ENCODE measurements at places on chromosomes 5 and 9. TPM values are rescaled to one million over a fixed set of nuclear protein-coding genes. Genes with fewer than 3 reads are reported as not detected.

GRCh38 chr5:42919600-42919999 lies 107.9 kb upstream of the SELENOP start:
- DNase-seq, result peak; percentile 3

- DNase-seq, result no peak
These were observed 82.6 kb downstream of the SMIM23 start for GRCh38 chr5:171868236-171868635.

DNA sequence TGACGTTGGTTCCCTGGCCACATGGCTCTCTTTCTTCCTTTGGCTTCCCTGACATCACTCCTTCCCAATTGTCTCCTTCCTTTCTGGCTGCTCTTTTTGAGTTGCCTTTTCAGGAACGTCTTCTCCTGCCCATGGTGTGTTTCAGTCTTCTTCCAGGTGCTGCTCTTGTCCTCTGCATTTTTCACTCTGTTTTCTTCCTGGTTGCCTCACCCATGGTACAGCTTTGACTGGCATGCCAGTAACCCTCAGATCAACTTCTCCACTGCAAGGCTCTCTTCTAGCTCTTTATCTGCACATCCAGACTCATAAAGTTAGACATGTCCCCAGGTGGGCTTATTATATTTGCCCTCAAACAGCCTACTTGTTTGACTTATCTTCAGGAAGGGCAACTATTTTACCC lies 91.0 kb upstream of the ANKH start:
- no peak for DNase-seq

- no peak for DNase-seq
These were observed 87.4 kb downstream of the PAX5 start for GRCh38 chr9:36946653-36947052.

DNA sequence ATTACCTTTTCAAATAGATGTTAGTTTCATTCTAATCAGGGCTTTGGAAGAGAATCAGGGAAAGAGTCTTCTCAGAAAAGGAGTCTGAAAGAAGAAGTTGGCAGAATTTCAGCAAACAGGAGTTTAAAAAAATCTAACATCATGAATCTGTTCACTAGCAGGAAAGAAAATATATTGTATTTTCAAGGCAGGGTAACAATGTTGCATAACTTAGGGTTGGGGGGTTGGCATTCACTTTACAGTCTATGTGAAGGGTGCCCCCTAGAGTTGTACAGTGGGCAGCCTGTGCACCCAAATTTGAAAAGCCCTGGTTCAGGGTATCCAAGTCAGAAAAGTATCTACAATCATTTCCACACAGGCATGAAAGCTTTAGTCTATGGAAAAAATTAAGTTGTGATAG lies 348.4 kb upstream of the SLC30A5 start:
- DNase-seq, result peak; percentile 22

The HTR1A gene
- not detected for total RNA-seq

The CDX1 gene
- total RNA-seq, result under 0.01 TPM

DNA sequence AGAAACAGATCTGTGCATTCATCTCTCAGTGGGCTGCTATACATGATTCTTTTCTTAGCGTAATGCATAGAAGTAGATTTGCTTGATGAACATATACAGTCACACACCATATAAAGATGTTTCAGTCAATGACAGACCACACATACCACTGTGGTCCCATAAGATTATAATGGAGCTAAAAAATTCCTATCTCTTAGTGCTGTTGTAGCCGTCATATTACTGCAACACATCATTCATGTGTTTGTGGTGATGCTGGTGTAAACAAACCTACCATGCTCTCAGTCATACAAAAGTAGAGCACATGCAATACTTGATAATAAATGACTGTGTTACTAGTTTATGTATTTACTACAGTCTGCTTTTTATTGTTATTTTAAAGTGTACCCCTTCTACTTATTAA lies 214.3 kb downstream of the ARHGAP26 start:
- DNase-seq, result no peak

GRCh38 chr5:94692581-94692980 lies 74.1 kb downstream of the SLF1 start:
- DNase-seq, result no peak

- DNase-seq, result peak; percentile 76
These were observed 37.4 kb downstream of the PIK3R1 start for GRCh38 chr5:68252673-68253623.

The ADAMTS13 gene
- 1.3 TPM for total RNA-seq

DNA sequence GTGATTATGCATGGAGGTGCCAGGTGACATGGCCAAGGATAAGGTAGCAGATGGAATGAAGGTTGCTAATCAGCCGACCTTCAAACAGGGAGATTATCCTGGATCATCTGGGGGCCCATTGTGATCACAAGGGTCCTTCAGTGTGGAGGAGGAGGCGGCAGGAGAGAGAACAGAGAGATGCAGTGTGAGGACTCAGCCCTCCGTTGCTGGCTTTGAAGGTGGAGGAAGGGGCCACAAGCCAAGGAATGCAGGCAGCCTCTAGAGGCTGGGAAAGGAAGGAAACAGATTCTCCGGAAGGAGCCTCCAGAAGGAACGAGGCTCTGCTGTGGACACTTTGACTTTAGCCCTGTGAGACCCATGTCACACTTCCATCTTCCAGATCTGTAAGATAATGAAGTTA lies 27.4 kb upstream of the EEIG1 start:
- DNase-seq, result no peak

- DNase-seq, result no peak
These were observed 7.5 kb upstream of the IZUMO3 start for GRCh38 chr9:24553183-24553552.

The COL23A1 gene
- total RNA-seq, result not detected

DNA sequence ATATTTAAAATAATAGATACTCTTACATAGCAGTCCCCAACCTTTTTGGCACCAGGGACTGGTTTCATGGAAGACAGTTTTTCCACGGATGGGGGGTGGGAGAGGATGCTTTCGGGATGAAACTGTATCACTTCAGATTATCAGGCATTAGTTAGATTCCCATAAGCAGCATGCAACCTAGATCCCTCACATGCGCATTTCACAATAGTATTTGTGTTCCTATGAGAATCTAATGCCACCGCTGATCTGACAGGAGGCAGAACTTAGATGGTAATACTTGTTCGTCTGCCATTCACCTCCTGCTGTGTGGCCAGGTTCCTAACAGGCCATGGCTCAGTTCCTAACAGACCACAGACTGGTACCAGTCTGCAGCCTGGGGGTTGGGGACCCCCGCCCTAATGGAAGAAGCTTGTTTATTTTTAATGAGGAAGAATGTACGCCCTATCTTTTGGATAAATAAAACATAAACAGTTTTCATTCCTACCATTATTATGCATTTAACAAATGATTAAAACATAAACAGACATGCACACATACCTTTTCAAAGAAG lies 187.7 kb downstream of the ZSWIM6 start:
- DNase-seq, result peak; percentile 56

DNA sequence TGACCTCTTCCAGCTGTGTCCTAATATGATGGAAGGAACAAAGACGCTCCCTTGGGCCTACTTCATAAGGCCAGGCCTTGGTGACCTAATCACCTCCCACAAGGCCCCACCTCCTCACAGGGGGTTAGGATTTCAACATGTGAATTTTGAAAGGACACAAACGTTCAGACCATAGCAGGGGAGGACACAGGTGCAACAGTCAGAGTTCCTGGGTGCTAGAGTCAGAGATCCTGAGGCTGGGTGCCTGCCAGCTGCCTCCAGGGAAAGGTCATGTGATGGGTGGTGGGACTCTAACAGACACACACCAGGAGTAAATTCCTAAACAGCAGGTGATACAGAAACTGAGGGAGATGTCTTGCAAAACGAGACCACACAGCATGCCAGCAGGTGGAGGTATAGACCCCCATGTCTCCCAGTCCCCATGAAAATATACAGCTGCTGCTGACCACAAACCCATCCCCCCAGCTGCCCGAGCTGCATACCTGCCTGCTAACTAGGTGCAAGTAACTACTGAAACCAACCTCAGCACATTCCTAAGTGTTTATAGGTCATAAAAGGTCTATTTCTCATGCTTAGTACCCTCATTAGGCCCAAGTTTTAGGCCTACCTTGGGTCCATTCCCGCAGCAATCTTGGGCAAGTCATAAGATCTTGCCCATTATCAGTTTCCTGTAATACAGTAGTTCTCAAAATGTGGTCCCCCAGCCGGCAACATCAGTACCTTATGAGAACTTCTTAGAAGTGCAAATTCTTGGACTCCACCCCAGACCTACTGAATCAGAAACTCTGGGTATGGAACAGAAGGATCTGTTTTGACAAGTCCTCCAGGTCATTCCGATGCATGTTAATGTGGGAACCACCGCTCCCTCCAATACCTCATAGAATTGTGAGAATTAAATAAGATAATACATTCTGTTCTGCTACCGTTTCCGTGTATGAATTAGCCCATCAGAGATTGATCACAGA lies 245.3 kb downstream of the ENC1 start:
- no peak for DNase-seq
